ENCODE measurements at places on chromosomes 5 and 9.

GRCh38 chr9:115524453-115525059, 406.6 kb upstream of the TNC start:
- DNase-seq = no peak

GRCh38 chr5:94791829-94792228, 173.4 kb downstream of the SLF1 start:
- no peak for DNase-seq

DNA sequence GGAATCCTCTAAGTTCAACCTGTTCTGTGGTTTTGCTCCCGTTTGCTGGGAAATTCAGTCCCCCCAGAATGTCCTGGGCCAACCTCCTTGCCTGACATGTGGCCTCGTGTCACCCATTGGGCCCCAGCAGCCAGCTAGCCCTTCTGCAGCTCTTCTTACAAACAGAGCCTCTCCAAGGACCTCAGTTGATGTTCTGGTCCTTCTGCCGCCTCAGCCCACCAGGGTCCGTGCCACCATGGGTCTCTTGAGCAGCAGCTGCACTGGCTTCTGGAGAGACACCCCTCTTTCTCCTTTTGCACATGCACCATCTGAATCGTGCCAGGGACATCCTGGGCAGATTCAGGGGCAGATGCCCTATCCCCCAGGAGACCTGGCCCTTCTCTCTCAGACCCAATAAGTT, 85.0 kb downstream of the LMX1B start:
- no peak for DNase-seq

- DNase-seq = no peak
Measured at GRCh38 chr5:167973126-167973525, 318.3 kb upstream of the WWC1 start.

GRCh38 chr9:108081112-108081511, 591.5 kb upstream of the KLF4 start:
- no peak for DNase-seq

DNA sequence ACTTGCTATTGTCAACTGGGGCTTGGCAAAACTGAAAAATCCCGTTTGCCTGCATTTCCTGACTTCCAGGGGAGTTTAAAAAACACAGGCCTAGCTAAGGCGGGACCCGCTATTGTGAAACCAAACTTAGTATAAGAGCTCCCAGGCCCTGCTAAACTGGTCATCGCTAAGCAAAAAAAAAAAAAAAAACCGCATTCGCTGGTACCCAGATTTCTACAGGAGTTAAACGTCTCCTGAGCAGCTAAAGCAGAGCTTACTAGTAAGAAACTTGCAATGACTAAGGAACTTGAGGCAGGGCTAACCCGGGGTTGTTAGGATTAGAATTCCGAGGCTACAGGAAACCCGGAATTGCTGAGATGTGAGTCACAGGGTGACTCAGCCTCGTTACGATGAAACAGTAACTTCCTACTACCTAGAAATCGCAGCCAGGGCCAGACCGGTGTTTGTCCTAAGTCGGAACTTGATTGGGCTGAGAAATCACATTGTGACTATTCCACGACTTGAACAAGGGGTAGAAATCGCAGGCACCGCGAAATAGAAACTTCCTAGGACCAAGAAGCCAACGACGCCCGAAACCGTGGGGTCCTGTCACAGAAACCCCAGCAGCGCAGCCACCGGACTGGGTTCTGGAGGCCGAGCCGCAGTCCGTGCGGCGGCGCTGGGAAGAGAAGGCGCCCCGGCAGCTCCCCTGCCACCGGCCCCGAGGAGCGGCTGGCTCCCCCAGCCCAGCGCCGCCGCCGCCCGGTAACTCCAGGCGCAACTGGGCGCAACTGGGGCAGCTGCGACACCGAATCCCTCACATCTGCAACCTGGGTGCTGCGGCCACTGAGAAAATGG, 89.4 kb downstream of the ANXA2R start:
- peak; percentile 67 for DNase-seq
